HCEC 1CT (cell line): ENCODE measurements at places on chromosomes 3 and 15.
A peak's percentile ranks its signal among the peaks of the same experiment; 100 is the strongest.

- no peak for DNase-seq
These were observed 331.5 kb upstream of the RARB start for GRCh38 chr3:25096536-25096935.

- no peak for DNase-seq
These were observed 36.2 kb upstream of the COL6A6 start for GRCh38 chr3:130480736-130481135.

DNA sequence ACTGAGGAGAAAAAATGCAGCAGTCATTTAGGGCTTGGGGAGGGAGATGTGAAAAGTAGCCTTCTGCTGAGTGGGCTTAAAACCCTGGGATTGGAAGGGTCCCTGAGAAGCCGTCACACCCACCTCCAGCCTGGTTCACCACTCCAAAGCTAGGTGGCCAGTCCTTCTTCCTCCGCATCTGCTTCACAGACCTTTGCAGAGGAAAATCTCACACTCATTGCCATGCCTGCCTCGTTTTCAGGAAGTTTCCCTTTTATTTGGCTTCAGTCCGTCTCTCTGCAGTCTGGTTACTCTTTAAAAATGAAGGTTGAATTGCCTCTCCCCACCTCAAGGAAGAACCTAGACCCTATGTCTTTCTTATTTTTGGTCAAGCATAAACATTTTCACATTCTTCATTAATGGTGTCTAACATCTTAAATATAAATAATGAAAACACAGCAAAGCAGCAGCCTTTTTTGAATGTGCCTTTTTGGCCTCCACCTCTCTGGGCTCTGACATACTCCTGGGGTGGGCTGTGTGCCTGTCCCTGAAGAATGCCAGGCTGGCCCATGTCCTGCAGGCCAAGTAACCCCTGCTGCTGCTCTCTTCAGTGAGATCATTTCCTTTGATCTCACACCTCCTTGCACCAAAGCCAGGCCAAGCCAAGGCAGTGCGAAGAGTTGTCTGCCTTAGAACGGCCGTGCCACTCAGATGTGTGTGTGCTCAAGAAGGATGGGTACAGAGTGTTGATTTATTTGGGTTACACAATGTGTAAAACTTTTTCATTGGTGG lies 11.0 kb downstream of the MRAS start:
- DNase-seq = no peak

DNA sequence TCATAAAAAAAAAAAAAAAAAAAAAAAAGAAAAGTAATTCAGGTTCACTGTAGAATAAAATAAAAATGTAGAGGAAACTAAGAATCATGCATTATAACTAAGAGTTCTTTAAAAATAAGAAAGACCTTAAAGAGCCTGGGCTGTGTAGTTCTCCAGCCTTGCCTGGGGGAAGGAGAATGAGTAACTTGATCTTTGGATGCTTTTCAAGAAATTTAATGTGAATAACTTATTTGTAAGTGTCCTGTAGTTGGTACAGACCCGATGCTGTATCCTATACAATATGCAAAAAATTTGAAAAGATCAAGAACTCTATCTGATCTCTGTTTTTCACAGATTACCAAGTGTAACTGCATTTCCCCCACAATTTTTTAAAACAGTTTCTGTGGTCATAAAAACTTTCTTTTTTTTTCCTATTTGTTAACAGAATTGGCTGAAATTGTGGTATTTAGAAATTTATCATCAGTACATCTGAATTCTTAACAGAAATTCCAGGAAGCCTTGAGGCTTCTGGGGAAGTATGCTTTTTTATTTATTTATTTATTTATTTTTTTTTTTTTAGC lies 195.3 kb downstream of the THRB start:
- DNase-seq = peak; percentile 37

GRCh38 chr3:65577843-65578430 lies 460.8 kb downstream of the MAGI1 start:
- DNase-seq = no peak

DNA sequence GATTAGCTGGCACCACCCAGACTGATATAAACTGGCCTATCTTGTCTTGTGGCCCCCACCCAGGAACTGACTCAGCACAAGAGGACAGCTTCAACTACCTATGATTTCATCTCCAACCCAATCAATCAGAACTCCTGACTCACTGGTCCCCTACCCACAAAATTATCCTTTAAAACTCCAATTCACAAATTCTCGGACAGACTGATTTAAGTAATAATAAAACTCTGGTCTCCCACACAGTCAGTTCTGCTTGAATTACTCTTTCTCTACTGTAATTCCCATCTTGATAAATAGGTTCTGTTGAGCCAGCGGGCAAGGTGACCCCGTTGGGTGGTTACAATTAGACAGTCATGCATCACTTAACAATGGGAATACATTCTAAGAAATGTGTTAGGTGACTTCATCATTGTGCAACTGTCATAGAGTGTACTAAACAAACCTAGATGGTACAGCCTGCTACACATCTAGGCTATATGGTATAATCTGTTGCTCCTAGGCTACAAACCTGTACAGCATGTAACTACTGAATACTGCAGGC lies 48.1 kb upstream of the MAP4 start:
- DNase-seq = no peak

DNA sequence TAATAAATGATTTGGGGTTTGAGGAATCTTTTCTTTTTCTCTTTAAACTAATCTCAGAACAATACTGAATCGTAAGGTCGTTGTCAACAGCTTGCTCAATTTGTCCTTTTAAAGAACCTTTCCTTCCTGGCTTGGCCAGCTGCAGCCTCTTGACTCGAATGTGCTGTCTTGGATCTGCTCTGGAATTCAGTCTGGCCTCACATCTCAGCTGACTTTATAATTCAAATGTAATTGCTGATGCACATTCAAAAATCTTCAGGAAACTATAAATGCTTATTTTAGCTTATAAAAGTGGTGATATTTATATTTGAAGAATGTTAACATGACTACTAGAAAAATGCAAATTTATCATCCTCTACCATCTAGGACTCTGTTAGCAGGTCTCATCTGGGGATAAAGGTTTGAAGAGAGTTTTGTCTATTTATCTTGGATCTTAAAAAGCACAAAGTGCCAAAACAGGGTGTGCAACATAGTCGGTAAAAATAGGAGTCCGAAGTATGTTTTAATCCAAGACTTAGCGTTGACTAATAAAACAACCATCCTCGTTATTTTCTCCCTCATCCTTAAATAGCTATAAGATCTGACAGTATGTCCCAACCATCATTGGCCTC lies 1035.2 kb downstream of the MCTP2 start:
- peak; percentile 59 for DNase-seq

DNA sequence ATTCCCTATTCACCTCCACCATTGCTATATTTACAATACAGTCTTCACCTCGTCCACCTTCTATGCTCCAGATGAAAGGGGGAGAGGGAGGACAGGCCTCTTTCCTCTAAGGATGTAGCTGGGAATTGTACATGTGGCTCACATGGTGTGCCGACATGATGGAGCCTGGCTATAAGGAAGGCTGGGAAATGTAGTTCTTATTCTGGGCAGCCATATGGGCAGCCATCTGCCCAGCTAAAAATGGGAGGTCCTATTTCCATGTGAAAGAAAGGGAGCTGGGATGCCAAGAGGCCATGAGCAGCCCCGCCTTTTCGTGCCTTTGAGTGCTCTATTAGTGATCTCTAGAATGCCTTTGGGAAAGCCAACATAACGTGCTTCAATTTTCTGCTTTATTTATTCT lies 27.1 kb upstream of the MGLL start:
- DNase-seq = no peak

GRCh38 chr15:73695773-73696640 lies 11.8 kb downstream of the CD276 start:
- no peak for DNase-seq

GRCh38 chr15:92000709-92001108 lies 147.2 kb downstream of the SLCO3A1 start:
- no peak for DNase-seq

GRCh38 chr15:98655732-98656131 lies 7.4 kb downstream of the IGF1R start:
- DNase-seq = no peak

DNA sequence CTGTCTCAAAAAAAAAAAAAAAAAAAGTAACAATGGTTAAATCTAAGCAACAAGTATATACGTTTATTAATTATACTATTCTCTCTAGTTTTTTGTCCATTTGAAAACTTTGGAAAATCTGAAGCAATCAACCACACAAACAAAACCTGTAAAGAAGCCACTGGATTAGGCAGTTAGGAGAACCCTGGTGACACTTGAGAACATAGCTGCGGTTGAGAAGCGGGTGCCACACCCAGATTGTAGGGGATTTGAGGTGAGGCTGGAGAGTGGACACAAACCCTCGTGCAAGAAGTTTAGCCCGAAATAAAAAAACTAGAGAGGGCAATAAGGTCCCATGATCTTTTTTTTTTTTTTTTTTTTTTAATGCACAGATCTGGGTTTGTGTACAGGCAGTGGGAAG lies 25.9 kb upstream of the ZBTB38 start:
- no peak for DNase-seq

DNA sequence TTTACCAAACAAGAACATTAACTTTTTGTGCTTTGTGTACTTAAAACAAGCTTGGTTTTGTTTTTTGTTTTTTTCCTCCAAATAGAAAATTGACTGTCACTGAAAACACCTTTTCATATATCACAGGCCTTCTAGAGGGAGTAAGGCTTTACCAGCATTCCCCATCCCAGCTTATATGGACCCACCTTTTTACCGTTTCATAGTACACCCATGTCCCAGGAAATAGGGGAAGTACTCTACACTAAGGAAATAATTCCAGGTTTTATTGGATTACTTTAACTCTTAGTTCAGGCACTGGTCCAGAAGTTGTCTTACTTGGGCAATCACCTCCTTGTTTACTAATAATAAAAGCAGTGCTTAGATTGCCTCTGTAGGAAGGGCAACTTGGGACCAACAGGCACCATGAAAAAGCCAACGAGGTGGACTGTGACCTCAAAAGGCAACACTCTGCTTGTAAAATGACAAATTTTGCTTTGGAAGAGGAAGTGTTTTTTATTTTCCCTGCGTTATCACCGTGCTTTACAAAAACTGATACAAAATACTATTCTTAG lies 26.2 kb downstream of the HMG20A start:
- no peak for DNase-seq

GRCh38 chr3:132289316-132289715 lies 27.9 kb upstream of the ACP3 start:
- peak; percentile 80 for DNase-seq

GRCh38 chr3:50655009-50655830 lies 19.5 kb upstream of the DOCK3 start:
- peak; percentile 66 for DNase-seq

DNA sequence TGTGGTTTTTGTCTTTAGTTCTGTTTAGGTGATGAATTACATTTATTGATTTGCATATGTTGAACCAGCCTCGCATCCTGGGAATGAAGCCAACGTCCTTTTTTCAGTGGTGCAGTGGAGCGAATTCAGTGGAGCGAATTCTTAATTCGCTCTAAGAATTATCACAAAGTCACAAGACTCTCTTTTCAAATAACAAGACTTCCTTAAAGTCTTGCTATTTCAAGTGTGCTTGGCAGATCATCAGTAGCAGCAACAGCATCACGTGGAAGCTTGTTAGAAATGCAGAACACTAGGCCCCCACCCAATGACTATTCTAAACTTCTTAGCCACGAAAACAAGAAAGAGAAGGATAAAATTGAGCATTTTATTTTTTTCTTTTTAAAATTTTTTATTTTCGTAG lies 58.1 kb upstream of the CD200R1L start:
- no peak for DNase-seq

DNA sequence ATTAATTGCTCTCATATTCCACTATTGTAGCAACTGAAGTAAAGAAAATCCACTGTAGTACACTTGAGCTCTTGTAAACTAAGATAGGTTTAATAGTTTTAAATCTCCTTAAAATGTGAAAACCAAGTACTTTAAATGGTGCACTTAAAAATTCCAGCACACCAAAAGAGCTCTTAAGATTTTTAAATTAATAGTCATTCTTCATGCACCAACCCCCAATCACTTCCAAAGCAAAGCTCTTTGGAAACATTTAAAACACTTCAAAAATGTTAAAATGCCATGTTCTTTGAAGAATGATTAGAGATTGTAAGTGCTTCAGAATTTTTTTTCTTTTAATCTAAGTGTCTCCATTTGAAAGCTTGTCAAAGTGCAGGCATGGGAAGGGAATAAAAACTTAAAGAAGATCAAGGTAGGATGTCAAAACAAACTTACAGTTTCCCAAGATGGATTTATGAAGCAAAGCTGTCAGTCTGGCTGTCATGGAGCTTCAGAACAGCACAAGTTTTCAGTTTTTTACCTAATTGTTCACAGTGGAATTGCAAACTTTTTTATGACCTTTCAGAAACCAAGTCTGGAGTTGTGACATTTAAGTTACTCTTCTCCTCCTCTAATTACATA lies 84.3 kb downstream of the ARPP21 start:
- DNase-seq = no peak

DNA sequence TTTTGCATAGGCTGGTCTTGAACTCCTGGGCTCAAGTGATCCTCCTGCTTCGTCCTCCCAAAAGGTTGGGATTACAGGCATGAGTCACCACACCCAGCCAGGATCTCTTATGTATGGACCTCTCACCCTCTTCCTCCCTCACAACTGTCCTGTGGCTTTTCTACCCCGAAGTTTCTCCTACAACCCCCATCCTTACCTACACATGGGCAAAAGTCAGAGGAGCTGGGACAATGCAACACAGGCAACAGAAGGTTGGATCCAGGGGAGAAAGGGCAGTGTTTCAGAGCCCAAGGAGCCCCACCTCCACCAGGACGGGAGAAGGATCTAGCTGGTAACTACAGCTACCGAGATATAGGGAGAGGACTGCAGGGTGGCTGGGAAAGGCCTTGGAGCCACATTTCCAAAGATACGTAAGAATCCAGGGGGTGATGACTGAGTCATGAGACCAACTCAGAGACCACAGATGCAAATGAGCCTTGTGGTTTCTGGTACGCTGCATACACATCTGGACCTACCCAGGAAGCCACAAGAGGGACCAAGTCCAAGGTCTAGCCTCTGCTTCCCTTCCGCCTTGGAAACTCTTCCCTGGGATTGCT lies 13.6 kb downstream of the IGDCC4 start:
- DNase-seq = peak; percentile 98

- DNase-seq = no peak
These were observed 37.4 kb downstream of the TFRC start for GRCh38 chr3:196044513-196044912.

- DNase-seq = no peak
These were observed 138.5 kb downstream of the CHSY1 start for GRCh38 chr15:101113114-101114005.

DNA sequence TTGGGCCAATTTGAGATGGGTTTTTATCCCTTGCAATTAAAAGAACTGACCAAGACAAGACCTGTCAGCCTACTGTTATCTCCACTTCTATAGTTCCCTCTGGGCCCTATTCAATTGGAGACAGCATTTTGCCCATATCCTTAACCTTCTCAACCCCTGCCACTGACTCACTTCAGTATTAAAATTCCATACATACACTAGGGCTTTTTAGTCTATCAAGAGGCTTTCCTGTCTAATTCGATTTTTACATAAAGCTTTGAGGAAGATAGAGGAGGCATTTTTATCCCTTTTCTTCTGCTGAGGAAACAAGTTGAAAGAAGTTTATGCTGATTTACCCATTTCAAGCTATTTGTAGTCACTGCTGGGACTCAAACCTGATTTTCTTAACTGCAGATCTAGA lies 51.1 kb downstream of the GTF2E1 start:
- peak; percentile 24 for DNase-seq
